ENCODE measurements at places on chromosomes 3 and 15.

DNA sequence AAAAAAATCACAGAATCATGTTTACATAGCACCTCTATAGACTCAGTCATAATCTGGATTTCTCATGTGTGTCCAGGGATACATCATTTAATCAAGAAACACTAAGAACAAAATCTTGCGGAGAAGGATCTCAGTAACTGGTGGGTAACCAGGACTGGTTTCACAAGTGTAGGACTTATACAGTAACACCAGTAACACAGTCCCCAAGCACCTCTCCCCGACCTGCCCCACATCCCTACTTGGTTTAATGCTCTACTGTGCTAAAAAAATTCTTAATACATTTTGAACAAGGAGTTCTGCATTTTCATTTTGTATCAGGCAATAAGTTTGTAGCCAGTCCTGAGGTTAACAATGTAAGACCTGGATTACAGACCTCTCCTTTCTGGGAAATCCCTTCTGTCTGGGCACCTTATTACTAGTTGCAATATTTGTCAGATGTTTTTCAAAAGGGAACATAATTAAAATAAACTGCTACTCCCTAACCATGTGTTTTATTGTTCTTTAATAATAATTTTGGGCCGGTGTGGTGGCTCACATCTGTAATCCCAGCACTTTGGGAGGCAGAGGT, 57.6 kb upstream of the BBX start:
- no peak for DNase-seq

DNA sequence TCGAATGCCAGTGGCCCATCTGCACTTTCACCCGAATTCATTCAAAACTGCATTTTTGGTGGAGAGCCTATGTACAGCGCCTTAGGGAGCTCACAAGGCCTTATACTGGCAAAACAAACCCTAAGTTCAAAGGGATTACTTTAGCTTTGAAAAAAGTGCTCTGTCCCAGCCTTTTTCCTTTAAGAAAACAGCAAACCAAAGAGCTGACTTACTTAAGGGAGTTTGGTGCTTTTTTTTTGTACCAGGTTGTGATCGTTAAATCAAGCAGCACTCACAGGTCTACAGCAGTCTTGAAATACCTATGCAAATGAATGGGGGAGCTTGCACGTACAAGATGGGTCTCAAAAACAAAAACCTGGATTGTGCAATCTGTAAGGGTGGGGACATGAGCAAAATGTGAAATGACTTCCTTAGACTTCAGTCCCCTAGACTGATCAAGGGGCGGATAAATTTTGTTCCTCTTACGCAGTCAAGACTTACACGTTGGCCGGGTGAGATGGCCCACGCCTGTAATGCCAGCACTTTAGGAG, 11.6 kb upstream of the PIK3CB start:
- no peak for DNase-seq

DNA sequence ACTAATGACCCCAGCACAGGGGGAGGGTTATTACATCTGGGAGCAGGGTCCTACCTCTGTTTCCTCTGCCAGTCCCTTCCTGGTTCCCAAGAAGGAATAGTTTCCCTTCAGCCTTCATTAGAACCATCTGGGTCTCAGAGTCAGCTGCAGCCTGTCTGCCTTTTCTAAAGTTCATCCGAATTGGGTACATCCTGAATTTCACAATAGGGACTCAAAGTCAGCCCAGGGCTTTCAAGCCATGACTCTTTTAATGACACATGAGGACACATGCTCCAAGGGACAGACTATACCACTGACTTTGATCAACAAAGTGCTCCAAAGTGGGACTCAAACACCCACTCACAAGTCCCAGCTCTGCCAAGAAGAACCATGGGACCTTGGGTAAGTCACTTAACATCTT, 12.7 kb upstream of the CRABP1 start:
- DNase-seq, result no peak

- no peak for DNase-seq
Observed at GRCh38 chr15:56371495-56372147, 6.4 kb downstream of the TEX9 start.

DNA sequence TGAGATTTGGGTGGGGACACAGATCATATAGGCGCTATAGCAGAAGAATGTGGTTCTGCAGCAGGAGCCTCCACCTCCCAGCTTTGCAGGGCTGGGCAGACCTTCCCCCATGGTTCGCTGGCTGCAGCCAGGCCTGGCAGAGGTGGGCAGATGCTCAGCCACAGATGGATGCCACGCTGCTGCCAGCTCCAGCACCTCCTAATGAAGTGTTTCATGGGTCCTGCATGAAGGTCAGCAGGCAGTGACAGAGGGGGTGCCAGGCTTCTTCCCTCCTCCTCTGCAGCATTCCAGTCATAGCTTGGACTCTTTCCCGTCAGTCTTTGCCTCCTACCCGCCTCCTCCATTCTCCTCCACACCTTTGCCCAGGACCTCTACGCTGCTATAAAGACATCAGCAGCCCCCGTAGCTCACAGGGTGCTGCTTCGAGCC, 85.9 kb downstream of the SLCO3A1 start:
- no peak for DNase-seq

- no peak for DNase-seq
Observed at GRCh38 chr15:38623744-38624143, 59.1 kb upstream of the RASGRP1 start.

DNA sequence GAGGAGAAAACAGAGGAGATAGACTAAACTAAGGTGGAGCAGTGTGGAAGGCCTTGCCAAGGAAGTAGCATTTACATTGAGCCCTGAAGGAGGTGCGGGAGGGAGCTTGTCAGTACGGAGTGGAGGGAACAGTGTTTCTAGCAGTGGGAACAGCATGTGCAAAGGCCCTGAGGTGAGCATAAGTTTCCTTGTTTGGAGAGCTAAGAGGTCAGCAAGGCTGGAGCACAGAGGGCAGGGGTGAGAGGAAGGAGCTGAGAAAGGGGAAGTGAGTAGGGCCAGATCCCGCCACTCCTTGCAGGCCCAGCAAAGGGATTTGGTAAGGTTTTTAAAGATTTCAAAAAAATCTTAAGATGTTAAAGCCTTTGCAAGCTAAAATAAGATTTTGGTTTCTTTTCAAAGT, 70.1 kb downstream of the HMCES start:
- no peak for DNase-seq

DNA sequence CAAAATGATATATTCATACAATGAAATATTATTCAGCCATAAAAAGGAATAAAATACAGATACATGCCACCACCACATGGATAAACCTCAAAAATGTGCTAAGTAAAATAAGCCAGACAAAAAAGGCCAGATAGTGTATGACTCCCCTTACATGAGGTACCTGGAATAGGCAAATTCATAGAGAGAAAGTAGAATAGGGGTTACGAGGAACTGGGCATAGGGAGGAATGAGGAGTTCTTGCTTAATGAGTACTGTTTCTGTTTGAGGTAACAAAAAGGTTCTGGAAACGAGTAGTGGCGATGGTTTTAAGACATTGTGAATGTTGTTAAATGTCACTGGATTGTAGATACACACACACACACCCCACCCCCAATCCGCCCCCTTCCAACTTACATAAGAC, 8.2 kb downstream of the RAF1 start:
- no peak for DNase-seq

DNA sequence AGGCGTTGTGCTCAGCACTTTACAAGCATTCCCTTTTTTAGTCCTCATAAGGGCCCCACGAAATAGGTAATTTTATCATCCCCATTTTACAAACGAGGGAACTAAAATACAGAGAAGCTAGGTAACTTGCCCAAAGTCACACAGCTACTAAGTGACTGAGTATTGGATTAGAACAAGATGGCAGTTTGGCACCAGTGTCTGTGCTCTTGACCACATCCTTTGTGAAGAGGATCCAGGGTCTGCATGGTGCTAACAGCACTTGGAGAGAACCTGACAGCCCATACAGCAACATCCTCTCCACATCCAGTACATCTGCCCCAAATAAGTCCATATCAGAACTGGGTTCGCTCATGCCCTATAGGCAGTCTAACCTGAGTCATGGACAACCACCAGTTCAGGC, 21.8 kb upstream of the DAPK2 start:
- DNase-seq, result no peak

GRCh38 chr3:16326724-16327349, 61.8 kb downstream of the OXNAD1 start:
- no peak for DNase-seq

DNA sequence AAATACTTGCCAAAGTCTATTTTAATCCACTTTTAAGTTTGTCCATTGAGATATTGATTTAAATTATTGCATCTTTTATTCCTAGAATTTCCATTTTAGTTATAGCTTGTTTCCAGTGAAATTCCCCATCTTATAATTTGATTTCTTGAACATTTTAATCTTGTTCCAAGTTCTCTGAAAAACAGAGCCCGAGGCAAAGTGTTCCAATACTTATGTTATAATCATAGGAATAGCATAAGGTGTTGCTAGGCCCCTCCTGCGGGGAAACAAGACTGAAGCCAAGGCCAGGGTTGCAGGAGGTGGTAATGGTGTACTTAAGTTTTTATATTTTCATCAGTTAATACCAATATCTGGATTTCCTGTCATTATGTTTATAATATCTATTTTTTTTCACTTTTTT, 226.6 kb downstream of the ADAMTSL3 start:
- DNase-seq, result no peak

GRCh38 chr3:169173231-169173630, 490.3 kb downstream of the MECOM start:
- DNase-seq, result no peak

GRCh38 chr15:90000186-90001001, 730 bp upstream of the ZNF710 start:
- DNase-seq, result no peak

DNA sequence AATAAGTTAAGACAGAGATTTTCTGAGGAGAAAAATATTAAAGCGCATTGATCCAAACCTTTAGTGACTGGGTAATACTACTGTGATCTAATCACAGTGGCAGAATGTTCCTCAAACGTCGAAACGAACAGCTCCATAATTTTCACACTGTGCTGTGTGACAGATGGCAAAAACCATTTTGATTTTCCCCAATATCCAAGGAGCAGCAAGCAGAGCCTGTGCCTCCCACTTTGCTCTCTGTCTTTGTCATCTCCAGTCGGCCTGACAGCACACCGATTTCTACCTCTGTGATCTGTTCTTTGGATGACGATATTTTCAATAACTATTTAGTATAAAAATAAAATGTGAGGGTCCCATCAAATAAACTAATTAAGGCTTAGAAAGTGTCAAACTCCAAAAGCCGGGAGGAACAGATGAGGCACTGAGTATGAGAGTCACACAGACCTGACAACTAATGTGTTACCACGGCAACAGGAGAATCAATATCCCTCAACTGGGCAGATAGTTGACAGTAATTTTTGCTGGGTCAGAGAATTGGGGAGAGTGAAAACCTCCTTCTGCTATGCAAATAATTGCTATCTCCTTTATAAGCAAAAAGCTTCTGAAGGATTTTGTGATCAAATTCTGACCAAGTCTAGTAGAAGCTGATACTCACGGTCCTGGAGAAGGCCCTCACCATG, 489.1 kb upstream of the CFAP20DC start:
- DNase-seq, result no peak

DNA sequence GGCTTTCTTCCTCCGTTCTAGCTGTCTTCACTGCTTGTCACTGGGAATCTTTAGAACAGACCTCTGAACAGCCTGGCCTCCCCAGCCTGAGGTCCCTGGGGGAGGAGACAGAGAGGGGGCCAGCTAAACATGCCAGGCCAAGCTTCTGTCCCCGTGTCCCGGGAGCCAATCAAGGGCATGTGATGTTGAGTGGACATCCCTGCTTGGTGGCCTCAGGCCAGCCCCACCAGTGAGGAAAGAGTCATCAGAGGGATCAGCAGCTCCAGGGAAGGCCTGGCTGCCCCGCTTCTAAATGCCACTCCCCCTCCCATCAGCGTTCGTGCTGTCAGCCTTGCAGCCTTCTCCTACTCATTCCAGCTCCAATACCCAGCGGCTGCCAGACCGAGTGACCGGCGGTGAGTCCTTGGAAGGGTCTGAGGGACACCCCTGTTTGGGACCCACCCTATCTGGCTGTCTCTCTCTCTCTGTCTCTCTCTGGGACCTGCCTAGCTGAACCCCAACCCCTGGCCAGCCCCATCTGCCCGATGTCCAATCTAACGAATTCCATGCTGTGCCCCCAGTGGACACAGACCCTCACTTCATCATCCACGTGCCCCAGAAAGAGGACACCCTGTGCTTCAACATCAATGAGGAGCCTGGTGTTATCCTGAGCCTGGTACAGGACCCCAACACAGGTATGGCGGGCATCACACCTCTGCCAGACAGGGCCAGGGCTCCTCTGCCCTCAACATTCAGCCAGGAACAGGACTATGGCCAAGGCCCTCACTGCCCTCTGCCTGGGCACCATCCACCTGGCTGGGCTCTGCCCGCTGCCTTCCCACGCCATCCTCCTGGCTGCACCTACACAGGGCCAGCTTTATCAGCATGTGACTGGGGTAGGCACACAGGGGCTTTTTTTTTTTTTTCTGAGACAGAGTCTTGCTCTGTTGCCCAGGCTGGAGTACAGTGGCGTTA, 6.6 kb upstream of the ITIH3 start:
- DNase-seq, result no peak

DNA sequence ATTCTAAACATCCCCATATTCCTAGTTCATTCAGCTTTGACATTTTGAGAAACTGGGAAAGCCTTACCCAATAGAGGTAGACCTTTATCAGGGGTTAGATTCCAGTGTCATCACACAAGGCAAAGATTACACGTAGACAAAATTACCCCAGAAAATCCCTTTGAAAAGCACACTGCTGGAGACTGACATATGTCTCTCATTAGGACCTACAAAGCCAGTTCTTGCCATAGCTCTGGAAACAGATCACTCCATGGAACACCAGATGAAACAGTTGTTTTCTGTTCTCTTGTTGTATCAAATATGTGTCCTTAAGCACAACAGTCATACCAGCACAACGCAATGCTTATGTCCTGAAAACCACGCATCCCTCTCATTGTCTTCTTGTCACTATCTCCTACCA, 44.7 kb downstream of the RARB start:
- no peak for DNase-seq

DNA sequence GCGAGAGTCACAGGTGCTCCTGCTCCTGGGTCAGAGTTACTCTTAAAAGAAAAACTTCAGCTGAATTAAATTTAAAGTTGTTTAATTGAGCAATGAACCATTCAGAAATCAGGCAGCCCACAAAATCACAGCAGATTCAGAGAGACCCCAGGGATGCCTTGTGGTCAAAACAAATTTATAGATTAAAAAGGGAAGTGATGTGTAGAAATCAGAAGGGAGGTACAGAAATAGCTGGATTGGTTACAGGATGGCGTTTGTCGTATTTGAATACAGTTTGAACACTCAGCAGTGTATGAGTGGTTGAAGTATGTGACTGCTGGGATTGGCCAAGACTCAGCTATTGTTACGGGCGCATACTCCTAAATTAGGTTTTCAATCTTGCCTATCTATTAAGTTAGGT, 58.6 kb downstream of the UACA start:
- no peak for DNase-seq
